ENCODE measurements at places on chromosomes 16 and 17. TPM values are rescaled to one million over a fixed set of nuclear protein-coding genes. Genes with fewer than 3 reads are reported as not detected.

The NOXO1 gene
- total RNA-seq: not detected

The CD2BP2 gene
- 22.8 TPM for total RNA-seq

The EIF3CL gene
- total RNA-seq: 42.2 TPM

The LITAFD gene
- total RNA-seq: not detected

The RNF222 gene
- not detected for total RNA-seq

The GPR139 gene
- not detected for total RNA-seq

The SPNS1 gene
- total RNA-seq: 23.2 TPM

The SEC14L5 gene
- total RNA-seq: not detected

The CD300A gene
- total RNA-seq: not detected

The CRYBA1 gene
- total RNA-seq: not detected

The RAB11FIP4 gene
- under 0.01 TPM for total RNA-seq

The CDH16 gene
- not detected for total RNA-seq

The KIF1C gene
- total RNA-seq: 21.4 TPM

The CCT6B gene
- total RNA-seq: 0.78 TPM

The NT5M gene
- 2.4 TPM for total RNA-seq

The PPY gene
- not detected for total RNA-seq

The TBC1D3 gene
- total RNA-seq: not detected

The ATP2A3 gene
- total RNA-seq: 0.96 TPM

The QRICH2 gene
- 0.48 TPM for total RNA-seq

The SDR42E1 gene
- total RNA-seq: 1.6 TPM

The CAPNS2 gene
- 0.60 TPM for total RNA-seq

The CHST4 gene
- total RNA-seq: not detected

The FNDC8 gene
- not detected for total RNA-seq

The AHSP gene
- not detected for total RNA-seq

The HBM gene
- total RNA-seq: not detected

The NSF gene
- 42.8 TPM for total RNA-seq

The FBXO39 gene
- total RNA-seq: not detected

All from RPMI7951 (cell line).